ENCODE measurements at places on chromosomes 7 and 10. TPM values are rescaled to one million over a fixed set of nuclear protein-coding genes. Genes with fewer than 3 reads are reported as not detected.
A peak's percentile ranks its signal among the peaks of the same experiment; 100 is the strongest.

GRCh38 chr10:100930368-100930767, 17.6 kb downstream of the SLF2 start:
- DNase-seq, result no peak

DNA sequence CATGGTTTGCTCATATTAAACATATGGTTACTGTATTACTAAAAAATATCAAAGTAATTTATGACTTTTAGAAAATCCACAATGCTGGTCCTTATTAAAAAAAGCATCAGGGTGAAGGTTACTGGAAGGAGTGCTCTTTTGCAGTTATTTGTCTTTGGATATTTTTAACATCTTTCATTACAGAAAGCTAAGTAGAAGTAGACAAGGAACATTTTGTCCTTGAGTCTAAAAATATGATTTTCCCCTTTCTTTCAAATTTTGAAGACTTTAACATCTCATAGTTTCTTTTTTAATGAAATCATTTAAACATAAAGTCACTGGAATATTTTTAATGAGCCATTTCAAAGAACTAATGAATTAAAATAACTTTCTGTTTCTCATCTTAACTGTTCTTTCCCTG, 110.1 kb upstream of the TNS3 start:
- DNase-seq, result no peak

Gene RAMP3
- total RNA-seq, result 43.8 TPM

DNA sequence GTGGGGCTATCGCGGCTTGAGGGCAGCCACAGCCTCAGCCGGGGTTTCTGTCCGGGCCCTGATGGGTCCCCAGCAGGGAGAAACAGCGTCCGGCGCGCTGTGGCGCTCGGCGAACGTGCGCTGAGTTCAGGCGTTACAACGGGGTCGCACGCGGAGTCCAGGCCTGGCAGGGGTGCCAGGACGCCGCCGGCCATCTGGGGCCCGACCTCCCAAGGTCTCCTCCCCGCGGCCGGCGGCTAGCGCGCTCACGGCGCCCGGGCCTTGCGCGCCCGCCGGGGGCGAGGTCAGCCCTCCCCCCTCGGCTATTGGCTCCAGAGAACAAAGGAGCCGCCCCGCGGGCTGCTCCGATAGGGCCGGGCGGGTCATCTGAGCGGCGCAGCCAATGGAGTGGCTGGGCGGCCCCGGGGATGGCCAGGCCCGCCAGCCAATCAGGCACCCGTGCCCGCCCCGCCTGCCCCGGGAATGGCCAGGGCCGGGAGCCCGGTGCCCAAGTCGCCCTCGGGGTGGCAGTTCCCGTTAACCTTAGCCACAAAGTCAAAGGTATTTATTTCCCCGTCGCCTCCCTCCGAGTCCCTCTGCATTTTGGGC, at the start of gene ZNF775:
Gene ZNF775 (plus strand): TSS at position 478 of the 588 bp plus-strand sequence. CDS start 9,141 bp downstream, outside the sequence.
- DNase-seq, result peak; percentile 97

- no peak for DNase-seq
Measured at GRCh38 chr7:100475549-100475948, 3.5 kb downstream of the TSC22D4 start.

DNA sequence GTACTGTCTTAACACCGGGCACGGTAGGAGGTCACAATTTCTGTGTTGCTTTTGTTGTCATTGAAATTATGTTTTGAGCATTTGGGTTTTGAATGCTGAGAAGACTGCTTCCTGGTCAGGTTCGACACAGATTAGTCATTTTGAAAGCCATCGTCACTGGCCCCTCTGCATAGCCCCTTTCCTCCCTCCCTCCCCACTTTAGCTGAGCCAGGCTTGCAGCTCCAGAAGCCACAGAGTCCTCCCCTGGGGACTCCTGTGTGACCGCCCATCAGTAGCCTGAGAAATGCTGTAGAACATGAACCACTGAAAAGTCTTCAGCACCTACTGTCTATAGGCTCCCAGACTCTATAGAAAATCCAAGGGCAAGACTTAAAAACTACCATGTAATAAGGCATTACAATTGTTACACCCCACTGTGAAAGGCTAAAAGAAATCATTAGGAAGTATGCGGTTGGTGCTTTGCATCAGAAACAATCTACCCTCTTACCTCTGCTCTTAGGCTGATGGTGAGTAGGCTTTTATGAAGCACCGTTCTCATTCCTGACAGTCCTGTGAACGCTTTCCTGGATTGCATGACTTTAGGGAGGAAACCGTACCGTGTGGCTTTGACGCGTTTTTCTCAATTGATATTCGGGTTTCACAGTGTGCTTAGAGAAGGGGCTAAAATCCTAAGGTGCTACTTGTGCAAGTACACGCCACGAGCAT, 24.8 kb downstream of the JCAD start:
- no peak for DNase-seq

DNA sequence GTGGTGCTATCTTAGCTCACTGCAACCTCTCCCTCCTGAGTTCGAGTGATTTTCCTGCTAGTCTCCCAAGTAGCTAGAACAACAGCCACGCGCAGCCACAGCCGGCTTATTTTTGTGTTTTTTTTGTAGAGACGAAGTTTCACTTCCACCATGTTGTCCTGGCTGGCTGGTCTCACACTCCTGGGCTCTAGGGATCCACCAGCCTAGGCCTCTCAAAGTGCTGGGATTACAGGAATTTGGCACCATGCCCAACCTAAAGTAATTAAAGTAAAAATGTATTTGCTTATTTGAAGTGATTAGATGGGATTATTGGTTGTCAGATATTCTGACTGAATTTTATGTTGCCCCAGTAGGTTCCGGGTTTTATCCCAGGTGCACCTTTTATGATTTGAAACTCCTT, 22.7 kb downstream of the LUC7L2 start:
- DNase-seq, result no peak

Gene GBX1
- total RNA-seq, result not detected

Gene ASB4
- 108 TPM for total RNA-seq

Gene DOCK1
- 23.1 TPM for total RNA-seq

DNA sequence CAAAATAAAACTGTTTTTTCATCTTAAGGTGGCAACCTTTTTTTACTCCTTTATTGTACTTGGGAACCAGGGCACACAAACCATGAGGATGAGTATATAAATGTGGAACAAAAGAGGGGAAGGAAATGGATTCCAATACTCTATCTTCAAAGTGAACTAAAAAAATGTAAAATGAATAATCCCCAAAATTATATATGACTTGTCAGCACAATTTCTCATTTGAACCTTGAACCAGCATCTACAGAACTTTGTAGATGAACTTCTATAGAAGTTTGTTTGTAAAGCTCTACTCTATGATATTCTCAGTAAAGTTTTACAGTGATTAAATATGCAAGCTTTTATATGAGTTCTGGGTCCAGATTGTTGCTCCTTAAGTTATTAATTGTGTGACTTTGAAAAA, 218.2 kb upstream of the ETV1 start:
- DNase-seq, result no peak
